ENCODE measurements at places on chromosomes 3 and 15.

GRCh38 chr3:57659004-57659673 is 33.7 kb downstream of the DENND6A start:
- no peak for DNase-seq

DNA sequence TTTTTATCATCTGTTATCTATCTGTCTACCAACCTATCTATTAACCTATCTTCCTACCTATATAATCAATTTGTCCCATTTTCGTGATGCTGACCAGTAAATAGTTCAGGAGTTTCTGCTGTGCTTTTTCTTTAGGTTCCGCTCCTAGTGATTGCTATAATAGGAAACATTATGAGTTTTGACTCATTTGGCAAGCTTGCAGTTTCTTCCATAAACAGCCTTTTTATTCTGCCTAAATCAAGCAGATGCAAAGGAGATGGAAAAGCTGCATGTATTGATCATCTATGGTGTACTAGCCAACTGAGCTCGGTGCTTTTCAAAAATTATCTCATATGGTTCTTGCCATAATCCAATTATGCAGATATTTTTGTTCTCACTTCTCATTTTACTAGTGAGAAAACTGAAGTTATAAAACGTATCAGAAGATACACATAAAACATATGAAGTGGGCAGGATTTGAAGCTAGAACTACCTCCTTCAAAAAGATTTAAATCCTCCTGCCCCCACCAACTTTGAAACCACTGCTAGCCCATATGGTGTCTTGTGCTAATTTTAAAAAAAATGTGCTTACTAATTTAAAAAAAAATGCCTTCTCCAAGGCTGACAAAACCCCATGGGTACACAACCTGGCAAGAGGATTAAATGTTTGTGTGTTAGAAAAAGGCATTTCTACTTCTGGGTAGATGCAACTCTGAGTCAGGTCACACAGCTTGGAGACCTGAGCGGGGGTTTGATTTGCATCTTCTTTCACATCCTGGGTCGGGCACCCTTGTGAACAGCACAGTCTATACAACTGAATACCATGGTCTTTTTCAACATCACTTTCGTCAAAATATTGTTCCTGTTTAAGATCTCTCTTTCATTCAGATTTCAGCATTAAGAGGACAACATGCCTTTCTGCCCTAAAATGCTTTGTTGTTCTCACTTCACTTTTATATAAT is 267.0 kb downstream of the CHL1 start:
- DNase-seq = no peak

GRCh38 chr3:101671014-101671413 is 5.9 kb downstream of the ZBTB11 start:
- DNase-seq = no peak

- DNase-seq = no peak
Observed at GRCh38 chr3:78201091-78201490, 1161.2 kb downstream of the ROBO2 start.

DNA sequence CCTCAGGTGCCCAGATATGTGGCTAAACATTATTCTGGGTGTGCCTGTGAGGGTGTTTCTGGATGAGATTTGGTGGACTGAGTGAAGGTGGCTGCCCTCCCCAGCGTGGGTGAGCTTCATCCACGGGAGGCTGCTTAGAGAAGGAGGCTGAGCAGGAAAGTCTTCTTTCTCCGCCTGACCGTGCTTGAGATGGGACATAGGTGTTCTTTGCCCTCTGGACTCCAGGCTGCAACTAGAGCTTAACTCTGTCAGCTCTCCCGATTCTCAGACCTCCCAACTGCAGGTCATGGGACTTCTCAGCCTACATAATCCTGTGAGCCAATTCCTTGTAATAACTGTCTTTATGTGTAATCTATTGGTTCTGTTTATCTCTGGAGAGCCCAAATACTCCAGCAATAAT is 34.1 kb downstream of the RAB7A start:
- DNase-seq = no peak

DNA sequence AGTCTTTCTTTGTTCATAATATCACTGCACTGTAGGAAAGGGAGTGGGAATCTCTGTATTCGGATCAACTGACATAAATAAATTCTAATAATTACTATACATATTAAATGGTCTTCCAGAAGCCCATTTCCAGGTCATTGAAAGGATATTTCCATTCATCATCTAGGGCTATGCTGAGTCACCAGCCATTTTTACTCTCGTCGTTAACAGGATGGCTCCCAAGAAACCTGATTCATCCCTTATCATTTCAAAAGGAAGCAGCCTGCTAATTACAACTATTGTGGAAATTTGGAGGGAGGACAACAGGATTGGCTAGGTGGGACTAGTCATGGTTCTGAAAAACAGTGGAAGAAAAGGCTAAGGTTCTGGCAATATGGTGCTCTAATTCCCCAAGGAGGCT is 13.6 kb downstream of the GMNC start:
- DNase-seq = no peak

DNA sequence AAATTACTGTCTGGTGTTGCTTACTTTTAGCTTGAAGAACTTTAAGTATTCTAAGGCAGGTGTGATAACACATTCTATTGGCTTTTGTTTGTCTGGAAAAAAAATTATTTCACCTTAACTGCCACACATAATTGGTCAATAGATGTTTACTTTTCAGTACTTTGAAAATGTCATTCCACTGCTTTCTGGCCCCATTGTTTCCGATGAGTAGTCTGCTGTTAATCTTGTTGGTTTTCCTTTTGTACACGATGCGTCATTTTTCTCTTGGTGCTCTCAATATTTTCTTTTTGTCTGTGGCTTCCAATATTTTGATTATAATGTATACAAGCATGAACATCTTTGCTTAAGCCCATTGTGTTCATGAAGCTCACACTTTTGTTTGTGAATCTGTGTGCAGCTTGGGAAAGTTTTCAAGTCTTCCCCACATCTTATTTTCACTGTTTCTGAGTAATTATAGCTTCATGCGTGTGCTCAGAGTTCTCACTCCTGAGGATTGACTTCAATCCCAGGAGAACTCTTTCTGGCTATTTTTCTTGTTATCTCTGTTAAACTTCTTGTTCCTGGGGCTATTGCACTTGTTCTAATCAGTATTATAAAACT is 664.7 kb downstream of the IGSF11 start:
- DNase-seq = no peak

GRCh38 chr3:59882746-59883145 is 832.9 kb upstream of the CFAP20DC start:
- DNase-seq = no peak

DNA sequence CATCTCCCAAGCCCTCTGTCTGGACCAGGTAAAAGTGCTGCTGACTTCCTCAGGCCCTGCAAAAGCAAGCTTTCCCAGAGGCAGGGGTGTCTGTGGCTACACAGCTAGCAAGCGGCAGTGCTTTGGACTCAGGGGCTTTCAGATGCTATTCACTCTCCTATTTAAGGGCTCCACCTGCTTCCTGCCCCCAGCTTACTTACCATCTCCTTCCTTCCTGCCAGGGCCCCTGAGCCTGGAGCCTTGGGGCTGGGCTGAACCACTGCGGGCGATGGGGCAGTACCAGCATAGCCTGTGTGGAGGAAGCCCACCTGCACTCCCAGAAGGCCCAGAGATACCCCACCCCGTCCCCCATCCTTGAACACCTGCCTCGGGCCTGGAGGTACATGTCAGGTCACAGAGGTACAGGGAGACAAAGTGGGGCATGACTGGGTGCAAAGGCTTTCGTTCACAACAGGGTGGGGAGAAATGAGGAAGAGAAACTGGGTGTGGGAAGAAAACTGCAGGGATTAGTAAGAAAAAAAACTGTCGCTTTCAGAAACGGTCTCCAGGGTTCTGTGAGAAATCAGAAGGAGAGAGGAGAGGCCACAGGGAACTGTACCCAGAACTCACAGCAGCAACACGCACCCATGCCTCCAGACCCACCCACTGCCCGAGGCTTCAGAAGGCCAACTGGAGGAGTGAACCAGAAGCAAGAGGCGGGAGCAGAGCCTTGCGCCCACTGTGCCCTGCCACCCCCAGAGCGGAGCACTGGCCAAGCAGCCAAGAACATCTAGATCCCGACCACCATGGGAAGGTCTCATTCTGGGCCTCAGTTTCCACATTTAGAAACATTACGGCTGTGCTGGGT is 49.5 kb downstream of the CCDC12 start:
- no peak for DNase-seq

GRCh38 chr3:65356331-65357248 is 668.8 kb upstream of the ADAMTS9 start:
- DNase-seq = no peak

GRCh38 chr3:17939157-17939556 is 196.7 kb upstream of the TBC1D5 start:
- no peak for DNase-seq

GRCh38 chr15:85388566-85389305 is 8.3 kb downstream of the AKAP13 start:
- no peak for DNase-seq

DNA sequence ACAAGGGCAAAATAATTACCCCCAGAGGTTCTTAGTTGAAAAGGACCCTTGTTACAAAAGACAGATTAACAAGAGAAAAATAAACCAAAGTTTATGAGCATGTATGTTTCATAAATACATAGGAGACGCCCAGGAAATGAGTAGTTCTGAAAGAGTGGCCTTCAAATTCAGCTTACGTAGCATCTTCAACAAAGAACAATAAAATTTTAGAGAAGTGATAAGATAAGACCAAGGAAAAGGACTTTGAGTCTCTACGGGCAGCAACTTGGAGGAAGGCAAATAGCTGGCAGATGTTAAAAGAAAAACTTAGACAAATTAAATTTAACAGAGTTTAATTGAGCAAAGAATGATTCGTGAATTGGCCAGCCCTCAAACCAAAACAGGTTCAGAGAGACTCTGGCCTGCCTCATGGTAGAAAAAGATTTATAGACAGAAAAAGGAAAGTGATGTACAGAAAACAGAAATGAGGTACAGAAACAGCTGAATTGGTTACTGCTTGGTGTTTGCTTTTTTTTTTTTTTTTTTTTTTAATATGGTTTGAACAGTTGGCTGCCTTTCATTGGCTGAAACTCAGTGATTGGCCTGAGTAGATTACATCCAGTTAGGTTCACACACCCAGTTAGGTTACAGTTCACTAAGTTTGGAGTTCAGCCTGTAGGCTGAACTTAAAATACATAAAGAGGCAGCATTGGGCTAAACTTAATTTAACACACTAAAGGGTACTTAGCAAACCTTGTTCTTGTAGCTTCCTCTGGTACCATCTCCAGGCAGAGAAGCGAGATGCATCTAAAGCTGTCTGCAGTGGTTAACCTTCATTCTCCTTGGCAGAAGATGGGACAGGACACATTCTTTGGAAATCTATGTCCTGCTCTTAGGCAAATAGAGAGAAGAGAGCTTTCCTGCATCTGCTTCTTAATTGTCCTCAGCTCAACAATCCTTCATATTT is 23.2 kb downstream of the C2CD4B start:
- no peak for DNase-seq

- no peak for DNase-seq
Observed at GRCh38 chr3:41464401-41464800, 265.1 kb downstream of the CTNNB1 start.

GRCh38 chr3:16059711-16060357 is 114.6 kb upstream of the GALNT15 start:
- DNase-seq = no peak

DNA sequence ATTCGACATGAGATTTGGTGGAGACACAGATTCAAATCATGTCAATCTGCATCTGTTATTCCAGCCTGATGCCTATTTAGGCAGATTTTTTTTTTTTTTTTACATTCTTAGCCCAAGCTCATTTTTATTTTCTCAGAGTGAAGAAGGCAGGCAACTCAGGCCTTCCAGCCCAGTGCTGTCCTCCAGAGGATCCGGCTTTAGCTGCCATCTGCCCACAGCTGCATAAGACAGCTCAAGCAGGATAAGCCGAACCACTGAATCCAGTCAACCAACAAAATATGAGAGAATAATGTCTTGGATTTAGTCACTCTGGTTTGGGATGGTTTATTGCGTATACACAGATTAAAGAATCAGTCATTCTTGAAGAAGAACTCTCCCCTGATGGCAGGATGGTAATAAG is 19.9 kb upstream of the COLQ start:
- DNase-seq = no peak

DNA sequence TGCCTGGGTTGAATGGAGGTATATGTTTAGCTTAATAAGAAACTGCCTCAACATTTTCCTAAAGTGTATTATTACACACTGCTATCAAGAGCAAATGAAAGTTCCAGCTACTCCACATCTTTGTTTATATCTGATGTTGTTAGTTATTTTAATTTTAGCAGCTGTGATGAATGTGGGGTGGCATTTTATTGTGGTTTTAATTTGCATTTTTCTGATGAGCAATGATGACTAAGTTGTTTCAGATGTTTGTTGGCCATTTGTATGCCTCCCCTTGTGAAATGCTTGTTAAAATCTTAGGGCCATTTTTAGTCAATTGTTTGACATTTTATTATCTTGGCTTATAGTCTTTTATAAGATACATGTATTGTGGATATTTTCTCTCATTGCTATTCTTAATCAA is 260.4 kb upstream of the SLCO3A1 start:
- no peak for DNase-seq

Measured in hippocampal formation (tissue), 2 donors.